Frontal cortex (tissue), 4 donors: ENCODE measurements at places on chromosomes 3 and 15. TPM values are rescaled to one million over a fixed set of nuclear protein-coding genes. Genes with fewer than 3 reads are reported as not detected.

- no peak for DNase-seq
Observed at GRCh38 chr15:38482572-38482971, 28.6 kb downstream of the FAM98B start.

DNA sequence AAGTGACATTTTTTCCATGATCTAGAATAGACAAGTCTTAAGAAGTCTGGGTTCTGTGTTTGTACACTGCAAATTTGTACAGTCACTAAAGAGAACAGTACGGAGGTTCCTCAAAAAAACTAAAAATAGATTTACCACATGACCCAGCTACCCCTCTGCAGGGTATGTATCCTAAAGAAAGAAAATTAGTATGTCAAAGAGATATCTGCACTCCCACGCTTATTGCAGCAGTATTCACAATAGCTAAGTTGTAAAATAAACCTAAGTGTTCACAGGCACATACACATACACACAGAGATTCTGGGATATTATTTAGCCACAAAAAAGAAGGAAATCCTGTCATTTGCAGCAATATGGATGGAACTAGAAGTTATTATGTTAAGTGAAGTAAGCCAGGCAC is 120.4 kb downstream of the ZIC1 start:
- DNase-seq: no peak

GRCh38 chr3:129547241-129547640 is 4.3 kb downstream of the H1-8 start:
- no peak for DNase-seq

DNA sequence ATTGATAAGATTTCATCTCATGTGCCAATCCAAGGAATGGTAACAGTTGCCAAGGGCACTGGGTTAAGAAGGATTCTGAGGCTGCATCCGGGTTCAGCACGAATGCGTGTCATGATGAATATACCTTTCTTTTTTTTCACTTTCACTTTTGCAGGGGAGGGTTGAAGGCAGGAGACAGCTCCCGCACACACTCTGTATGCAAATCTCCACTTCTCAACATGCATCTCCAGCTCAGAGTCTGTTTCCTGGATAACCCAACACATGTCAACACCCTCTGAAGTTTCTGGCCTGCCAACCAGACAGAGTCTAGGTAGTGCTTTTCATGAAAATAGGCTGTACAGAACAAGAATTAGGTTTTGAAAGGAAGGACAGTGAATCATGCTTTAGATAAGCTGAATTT is 21.6 kb downstream of the B4GALT4 start:
- no peak for DNase-seq

DNA sequence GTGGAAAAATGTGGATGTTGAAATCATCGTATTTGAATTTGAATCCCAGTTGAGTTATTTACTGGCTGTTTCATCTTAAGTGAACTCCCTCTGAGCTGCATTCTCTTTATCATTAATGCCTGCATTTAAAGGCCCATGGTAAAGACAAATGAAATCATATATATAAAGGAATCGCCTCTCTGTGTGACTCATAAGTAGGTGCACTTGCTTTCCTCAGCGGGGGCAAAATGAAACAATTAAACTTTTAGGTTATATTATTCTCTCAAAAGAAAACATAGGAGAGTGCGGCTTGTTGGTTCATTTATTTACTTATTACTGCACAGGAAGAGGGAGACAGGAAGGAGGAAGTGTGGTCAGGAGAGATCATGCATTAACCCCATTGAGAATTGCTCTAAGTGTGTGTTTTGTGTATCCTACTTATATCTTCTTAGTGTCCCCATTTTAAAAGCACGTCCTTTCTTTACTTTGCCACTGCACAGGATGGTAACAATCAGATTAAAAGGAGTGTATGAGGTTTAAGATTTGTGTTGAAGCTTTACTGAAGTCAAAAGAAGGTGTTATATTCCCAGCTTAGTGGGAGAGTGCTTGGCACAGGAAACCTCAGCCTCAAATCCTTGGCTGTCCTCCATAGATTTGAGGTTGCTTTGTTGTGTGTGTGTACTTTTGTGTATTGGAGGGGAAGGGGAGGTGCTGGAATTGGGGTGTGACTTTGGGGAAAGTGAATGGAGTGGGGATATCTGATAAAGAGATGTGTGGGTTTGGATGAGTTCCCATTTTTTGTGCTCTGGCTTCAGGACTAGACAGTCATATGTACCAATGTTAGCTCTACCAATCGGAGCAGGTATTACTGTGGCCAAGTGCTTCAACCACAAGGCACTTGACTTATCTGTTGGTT is 595.8 kb upstream of the NR2F2 start:
- no peak for DNase-seq

- no peak for DNase-seq
Observed at GRCh38 chr3:79039192-79039591, 728.6 kb downstream of the ROBO1 start.

GRCh38 chr15:88232771-88233201 is 23.8 kb downstream of the NTRK3 start:
- DNase-seq: no peak

- DNase-seq: no peak
Observed at GRCh38 chr3:186022931-186023330, 85.1 kb upstream of the TRA2B start.

DNA sequence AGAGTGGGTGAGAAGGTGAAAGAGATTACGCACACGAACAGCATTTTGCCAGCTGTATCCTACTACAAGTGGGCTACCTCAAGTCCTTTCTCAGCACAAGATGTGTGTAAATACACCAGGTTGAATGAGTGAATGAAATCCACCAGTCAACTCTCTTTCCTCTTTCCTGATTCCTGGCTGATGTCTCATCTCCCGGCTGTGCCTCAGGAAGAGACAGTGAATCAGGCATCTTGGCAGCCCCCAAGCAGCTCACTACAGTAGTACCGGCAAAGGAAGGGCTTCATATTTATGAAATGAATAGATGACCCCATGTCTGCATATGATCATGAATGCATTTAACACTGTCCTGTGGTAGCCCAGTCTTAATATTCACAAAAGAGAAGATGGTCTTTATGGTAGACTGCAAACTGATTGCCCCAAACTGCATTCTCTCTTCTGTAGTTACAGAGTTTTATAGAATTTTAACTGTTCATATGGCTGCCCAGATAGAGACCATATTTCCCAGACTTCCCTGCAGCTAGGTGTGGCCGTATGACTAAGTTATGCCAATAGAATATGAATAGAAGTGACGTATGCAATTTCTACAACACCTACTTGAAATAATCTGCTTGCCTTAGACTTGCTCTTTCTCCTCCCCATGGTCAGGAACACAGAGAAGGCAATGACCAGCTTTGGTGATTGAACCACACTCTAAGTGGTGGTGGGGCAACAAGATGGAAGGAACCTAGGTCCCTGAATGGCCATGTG is 22.7 kb downstream of the MGLL start:
- no peak for DNase-seq

DNA sequence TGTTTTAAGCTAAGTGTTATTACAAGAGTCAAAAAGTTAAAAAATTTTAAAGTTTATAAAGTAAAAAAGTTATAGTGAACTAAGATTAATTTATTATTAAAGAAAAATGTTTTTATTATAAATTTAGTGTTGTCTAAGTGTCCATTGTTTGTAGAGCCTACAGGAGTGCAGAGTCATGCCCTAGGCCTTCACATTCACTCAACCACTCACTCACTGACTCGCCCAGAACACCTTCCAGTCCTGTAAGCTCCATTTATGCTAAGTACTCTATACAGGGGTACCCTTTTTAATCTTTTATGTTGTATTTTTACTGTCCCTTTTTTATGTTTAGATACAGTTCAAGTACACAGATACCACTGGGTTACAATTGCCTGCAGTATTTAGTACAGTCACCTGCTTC is 37.2 kb downstream of the EEFSEC start:
- DNase-seq: no peak

Gene ACKR2
- total RNA-seq: not detected

Gene LIPH
- not detected for total RNA-seq

Gene SLC24A5
- 0.41 TPM for total RNA-seq

Gene KLHDC8B
- total RNA-seq: 16.3 TPM

Gene MORC1
- total RNA-seq: under 0.01 TPM

Gene PATL2
- total RNA-seq: not detected

Gene RARB
- 28.5 TPM for total RNA-seq
